ENCODE measurements at places on chromosomes 7 and 10.

- peak; percentile 18 for DNase-seq
Observed at GRCh38 chr7:149459540-149460452, 1.1 kb downstream of the ZNF777 start.

DNA sequence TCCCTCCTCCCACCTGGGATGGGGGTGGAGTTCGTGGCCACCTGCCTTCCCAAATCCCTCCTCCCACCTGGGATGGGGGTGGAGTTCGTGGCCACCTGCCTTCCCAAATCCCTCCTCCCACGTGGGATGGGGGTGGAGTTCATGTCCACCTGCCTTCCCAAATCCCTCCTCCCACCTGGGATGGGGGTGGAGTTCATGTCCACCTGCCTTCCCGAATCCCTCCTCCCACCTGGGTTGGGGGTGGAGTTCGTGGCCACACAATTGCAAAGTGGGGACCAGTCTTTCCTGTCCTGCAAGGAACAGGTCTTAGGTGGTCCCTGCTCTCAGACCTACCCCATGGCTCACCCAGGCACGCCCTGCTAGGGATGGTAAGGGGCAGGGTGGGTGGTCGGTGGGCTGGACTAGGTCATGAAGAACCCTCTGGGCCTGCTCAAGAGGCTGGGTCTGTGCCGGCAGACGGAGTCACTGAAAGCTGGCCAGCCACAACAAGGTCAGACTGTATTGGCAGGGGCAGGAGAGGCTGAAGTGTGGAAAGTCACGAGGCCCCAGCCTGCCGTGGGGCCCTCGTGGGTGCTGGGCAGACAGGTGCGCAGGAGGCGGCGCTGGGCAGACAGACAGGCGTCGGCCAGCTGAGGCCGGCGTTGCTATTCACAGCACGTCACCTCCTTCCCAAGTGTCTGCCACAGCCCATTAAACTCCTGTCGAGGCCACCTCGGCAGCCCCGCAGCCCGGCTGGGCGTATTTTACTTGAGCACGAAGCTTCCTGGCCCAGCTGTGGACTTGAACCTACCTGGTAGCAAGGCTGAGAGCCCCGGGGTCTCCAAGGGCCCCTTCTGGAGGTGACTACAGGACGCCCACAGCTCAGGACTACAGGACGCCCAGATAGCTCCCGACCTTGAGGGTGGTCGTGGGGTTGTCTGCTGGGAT lies 4.1 kb downstream of the KNDC1 start:
- DNase-seq: no peak

GRCh38 chr10:104340641-104341040 lies 2.4 kb upstream of the ITPRIP start:
- DNase-seq: no peak

GRCh38 chr7:102451371-102452054 lies 13.2 kb downstream of the ALKBH4 start:
- DNase-seq: no peak

GRCh38 chr7:92698237-92698841 lies 108.1 kb upstream of the FAM133B start:
- DNase-seq: no peak

DNA sequence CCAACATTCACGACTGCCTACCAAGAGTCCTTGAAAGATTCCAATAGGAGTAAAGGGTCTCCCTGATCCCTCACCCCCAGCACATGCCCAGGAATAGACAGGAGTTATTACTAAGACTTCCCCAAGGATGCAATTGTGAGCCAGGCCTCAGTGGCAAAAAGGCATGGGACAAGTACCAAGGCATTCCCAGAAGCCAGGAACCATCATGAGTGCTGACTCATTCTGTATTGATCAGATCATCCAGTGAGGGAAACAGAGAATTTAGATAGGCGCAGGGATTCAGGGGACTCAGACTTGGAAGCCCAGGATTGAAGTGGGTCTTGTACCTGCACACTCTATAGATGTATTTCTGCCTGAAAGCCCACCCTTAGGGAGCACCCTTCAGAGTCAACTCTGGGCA lies 21.2 kb downstream of the MBL2 start:
- DNase-seq: no peak

DNA sequence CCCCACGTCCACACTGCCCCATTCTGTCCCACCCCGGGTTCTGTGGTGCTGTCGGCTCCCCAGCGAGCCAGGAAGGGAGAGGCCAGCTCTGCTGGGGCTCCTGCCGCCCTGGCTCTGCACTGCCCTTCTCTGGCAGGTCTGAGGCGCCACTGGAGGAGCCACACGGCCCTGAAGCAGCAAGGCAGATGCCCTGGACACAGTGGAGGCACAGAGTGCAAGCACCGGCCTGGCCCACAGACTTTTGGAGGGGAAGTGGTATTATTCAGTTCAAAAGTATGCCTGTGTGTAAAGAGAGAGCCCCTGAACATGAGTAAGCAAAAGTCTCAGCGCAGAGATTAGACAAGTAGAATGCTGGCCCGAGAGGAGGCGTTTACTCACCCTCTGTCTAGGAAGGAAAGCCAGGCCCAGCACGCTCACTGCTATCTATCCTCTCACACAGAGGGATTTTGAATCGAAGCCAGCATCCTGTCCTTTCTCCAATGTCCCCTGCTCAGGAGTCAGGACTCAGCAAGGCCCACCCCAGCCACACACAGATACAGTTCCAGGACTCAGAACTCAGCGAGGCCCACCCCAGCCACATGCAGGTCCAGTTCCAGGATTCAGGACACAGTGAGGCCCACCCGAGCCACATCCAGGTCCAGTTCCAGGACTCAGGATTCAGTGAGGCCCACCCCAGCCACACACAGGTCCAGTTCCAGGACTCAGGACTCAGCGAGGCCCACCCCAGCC lies 115.0 kb downstream of the EGFR start:
- no peak for DNase-seq

GRCh38 chr10:14302035-14302434 lies 28.7 kb downstream of the FRMD4A start:
- no peak for DNase-seq

GRCh38 chr7:155848691-155849669 lies 36.7 kb upstream of the SHH start:
- DNase-seq: no peak

GRCh38 chr10:46020344-46020657 lies 10.1 kb downstream of the NCOA4 start:
- no peak for DNase-seq

GRCh38 chr10:20041931-20042330 lies 225.7 kb downstream of the PLXDC2 start:
- no peak for DNase-seq

GRCh38 chr7:51059504-51060142 lies 257.0 kb downstream of the COBL start:
- DNase-seq: no peak

- no peak for DNase-seq
Observed at GRCh38 chr7:148091882-148092281, 498.7 kb upstream of the C7orf33 start.

DNA sequence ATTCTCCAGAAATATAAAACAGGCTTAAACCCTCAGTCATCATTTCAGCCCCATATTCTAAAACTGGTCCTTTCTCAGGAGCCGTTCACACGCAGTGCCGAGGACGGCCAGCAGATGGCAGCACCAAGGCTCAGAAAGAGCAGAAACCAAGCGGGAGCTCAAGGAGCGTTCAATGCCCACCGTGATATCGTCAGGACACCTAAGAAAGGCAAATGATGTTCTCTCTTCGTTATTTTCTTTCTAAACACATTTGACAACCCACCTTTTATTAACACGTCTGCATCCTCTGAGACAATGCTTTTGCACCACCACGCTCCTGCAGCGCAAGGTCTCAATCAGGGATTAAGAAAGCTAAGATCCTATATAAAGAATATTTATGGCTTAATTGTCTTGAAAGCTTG lies 45.7 kb upstream of the RBM33 start:
- DNase-seq: peak; percentile 86

- no peak for DNase-seq
Observed at GRCh38 chr7:146639291-146639690, 522.7 kb downstream of the CNTNAP2 start.

- DNase-seq: no peak
Observed at GRCh38 chr7:136964347-136964746, 95.9 kb downstream of the CHRM2 start.

- DNase-seq: no peak
Observed at GRCh38 chr7:124085179-124085578, 52.3 kb upstream of the TMEM229A start.

DNA sequence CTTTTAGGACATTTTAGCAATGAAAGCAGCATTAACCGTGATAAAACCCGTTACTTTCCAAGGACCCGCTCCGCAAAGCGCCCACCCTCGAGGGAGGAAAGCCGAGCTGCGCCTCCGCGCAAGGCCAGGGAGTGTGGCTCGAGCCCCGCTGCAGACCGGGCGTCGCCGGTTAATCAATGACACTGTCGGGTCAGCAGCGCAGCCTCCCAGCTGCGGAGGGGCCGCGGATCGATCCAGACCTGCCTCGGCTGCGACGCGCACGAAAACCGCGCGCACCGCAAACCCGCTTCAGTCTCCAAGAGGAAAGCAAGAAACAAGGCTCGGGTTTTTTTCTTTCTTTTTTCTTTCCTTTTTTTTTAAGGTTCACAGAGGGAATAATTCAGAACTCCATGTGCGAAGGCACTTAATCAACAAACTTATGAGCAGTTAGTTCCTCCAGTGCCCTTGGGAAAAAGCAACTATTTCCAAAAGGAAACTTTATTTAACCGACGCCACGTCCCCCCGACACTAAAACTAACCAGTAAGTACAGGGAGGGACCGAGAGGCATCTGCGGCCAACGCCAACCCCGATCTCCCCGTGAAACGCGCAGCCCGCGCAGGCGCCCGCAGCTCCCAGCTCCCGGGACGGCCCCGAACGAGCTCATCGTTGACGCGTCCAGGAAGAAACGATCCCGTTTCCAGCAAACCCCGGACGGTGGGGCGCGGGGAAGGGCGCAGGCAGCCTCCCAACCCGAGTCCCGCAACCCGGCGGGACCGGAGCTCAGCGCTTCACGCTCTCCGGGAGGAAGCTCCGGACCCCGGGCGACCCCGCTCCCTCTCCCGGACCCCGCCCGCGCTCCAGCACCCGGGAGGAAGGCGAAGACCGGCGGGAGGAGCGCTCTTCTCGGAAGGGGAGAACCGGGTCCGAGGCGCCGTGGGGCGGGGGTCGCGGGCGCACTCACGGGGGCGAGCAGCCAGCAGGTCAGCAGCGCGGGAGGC lies 598 bp downstream of the VIPR2 start:
- peak; percentile 16 for DNase-seq

- no peak for DNase-seq
Observed at GRCh38 chr10:104613406-104613805, 27.7 kb upstream of the SORCS3 start.

GRCh38 chr10:132037676-132037975 lies 28.1 kb upstream of the JAKMIP3 start:
- no peak for DNase-seq

- DNase-seq: no peak
Observed at GRCh38 chr7:49158321-49158720, 234.0 kb downstream of the CDC14C start.

- DNase-seq: no peak
Observed at GRCh38 chr7:2445898-2446555, 30.2 kb downstream of the GRIFIN start.

DNA sequence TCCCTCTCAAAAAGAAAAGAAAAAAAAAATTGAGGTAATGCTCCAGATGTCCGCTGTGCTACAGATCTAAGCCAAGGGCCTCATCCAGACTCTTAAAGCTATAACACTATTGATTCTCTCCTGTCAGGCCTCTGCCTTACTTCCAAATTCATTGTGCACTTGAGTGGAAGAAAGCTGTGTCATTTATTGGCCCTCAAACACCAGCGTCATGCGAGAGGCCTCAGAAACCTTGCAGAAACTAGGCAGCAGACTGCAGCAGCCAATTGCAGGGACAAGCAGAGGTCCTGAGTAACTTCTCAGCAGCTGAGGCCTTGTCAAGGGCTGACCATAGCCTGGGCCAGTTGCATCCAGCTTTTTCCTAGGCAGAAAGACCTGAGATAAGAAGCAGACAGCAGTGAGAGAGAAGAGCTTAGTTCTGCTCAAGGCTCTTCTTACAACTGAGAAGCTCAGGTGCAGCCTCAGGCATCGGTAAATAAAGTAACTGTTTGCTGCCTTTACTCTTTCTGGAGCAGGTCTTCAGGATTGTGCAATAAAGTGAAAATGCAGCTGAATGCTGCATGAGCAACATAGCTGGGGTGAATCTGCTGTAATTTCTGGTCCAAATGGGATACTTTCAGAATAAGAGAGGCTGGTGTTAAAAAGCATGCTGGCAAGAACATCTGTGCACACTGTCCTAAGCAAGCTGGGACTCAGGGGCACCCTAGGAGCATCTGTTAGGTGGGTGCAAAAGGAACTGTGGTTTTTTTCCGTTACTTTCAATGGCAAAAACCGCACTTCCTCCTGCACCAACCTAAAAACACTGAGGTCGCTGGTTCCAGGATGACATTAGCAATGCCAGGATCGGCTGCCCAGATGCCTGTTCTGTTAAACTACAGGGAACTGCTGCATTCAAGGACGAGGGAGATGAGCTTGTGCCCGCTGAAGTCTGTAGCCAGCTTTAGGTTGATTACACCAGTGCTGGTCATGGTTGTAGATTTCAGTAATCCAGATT lies 181.8 kb upstream of the PFKP start:
- DNase-seq: no peak

GRCh38 chr7:141160246-141160860 lies 86.5 kb downstream of the TMEM178B start:
- DNase-seq: no peak

- DNase-seq: no peak
Observed at GRCh38 chr7:155870334-155871180, 58.3 kb upstream of the SHH start.

DNA sequence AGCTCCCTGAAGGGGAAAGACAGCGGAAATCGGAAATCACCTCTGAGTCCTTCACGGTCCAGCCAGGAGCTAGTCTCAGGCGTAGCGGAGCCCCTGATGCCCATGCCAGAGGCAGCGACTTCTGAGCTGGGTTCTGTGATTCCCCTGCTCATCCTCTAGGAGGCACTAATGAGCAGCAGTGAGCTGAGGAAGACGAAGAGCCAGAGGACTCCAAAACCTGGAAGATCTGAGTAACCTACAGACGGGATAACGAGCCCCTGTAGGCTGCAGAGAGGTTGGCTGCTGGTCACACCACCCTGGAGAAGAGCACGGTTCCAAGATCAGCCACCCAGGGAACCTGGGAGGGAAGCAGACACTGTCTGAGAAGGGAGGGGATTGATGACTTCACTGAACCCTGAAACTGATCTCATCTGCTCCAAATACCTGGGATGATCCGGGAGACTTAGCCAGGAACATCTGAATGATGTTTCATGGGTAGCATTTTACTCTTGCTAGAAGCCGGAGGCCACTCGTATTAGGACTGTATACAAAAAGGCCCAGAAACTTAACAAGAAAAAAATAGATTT lies 304.1 kb downstream of the PAXIP1 start:
- no peak for DNase-seq

DNA sequence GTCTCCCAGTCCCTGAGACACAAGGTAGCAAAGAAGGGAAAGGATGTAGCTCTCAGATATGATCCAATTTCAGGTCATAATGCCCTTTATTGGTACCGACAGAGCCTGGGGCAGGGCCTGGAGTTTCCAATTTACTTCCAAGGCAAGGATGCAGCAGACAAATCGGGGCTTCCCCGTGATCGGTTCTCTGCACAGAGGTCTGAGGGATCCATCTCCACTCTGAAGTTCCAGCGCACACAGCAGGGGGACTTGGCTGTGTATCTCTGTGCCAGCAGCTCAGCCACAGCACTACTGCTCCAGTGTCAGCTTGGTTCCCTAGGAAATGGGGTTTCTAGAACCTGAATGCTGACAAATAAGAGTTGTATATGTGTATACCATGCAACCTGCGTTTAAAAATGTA lies 74.6 kb upstream of the PRSS58 start:
- DNase-seq: no peak
